ENCODE measurements at places on chromosomes 4 and X.
A peak's percentile ranks its signal among the peaks of the same experiment; 100 is the strongest.

DNA sequence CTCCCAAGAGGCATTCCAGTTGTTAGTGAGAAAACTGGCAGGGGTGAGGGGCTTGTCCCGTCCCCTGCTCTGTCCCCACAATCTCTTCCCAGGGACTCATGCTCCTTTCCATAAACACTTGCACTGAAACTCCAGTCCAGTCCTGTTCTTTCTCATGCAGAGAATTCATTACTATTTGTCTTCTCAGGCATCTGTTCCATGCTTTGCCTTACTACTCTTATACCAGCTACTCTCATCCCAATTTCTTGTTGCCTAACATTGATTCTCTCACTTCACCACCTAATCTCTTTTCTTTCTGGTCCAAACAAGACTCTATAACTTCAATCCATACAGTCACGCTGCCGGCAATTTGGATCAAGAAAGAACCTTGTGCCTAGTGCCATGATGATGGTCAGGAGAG is 97.1 kb upstream of the VEGFC start:
- DNase-seq, result no peak

DNA sequence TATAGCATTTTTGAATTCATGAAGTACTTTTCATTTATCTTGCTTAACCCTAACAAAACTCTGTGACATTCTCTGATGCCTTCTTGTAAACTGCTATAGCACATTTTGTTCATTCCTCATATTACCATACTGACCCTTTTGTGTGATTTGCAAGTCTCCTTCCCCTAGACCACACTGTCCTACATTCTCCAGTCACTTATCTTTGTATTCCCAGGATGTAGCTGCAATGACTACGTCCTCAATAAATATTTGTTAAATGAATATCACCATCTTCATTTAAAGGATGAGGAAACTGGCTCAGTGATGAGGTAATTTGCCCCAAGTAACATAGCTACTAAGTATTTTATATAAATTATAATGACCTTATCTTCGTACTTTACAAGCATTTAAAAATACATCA is 11.9 kb downstream of the HUWE1 start:
- DNase-seq, result no peak

DNA sequence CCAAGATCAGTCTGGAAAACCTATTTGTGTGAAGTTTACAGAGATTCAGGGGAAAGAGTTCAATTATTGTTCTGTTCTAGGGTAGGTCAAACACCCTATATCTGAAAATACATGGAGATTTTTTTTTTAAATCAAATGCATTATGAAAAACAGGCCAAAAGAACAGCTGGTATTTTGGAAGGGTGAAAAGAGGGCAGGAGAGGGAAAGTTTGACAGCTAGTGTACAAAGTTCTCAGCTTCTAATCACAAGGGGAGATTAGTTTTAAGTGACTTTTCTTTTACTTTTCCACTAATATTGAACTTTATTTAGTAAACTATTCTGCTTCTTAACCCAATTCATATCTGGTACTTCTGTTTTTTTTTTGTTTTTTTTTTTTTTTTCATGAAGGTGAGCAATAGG is 66.2 kb upstream of the GRID2 start:
- no peak for DNase-seq

DNA sequence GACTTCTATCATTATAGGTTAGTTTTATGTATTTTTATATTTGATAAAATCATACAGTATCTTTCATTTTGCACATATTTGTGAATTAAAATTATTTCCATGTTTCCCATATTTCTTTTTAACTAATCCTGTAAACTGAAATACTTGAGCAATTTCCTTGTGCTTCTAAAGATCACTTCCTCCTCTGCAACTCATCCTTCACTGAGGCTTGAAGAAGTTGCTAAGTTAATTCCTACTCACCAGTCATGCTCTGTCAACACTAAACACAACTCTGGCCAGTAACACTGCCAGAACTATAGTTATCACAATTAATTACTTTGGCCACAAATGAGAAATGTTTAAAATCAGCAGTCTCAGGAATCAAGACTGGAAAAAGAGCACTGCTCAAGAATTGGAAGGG is 6.7 kb downstream of the SPATA4 start:
- no peak for DNase-seq

- no peak for DNase-seq
Observed at GRCh38 chr4:127217586-127218229, 415.0 kb upstream of the INTU start.

DNA sequence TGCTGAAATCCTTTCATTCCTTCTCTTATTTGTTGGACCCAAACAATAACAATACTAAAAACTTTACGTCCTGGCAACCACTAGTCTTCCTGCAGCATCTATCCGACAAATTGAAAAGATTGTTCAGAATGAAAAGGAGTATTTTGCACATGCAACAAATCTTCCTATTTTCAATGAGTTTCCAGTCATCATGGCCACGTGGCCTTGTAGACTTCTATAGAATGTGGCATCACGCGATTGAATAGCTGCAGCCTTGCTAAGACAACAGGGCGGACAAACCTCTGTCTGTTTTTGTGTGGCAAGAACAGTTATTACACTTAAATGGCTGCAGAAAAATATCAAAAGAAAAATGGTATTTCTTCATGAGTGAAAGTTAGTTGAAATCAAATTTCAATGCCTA is 297.9 kb upstream of the LCORL start:
- no peak for DNase-seq

DNA sequence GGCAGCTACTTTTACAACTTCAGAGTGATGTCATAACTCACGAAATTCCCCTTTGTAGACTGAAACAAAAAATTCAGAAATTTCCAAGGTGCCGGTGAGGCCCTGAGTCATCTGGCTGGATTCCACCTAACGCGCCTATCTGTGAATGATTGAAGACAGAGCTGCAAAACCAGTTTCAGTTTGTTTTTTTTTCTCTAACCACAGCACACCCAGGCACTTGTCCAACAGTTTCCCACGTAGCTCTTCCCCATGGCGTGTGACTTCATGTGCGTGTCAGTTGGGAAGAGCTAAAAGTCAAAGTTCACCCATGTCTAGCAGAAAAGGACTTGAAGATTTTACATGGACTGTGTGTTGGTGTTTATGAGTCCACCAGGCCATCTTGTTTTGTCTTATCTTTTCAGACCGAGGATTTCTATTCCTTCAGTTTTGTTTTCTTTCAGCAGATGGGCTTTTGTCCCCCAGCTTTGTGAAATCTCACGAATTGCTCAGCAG is 16.4 kb downstream of the TCEANC start:
- peak; percentile 52 for DNase-seq

GRCh38 chr4:96052827-96053226 is 212.9 kb downstream of the PDHA2 start:
- DNase-seq, result no peak

DNA sequence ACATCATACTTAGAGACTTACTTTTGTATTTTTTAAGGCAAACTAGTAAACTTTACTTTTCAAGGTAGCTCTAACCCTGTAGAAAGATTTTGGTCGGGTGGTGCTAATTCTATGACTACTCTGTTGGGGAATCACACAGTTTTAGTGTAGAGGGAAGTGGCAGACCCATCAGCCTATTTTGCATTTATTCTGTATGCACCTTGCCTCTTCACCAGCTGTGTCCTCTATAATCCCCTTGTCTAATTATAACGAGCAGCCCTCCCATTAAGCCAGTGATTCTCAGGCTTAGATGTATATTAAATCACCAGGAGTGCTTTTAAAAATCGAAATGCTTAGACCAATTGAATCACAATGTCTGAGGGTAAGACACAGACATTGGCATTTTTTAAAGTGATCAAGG is 78.1 kb downstream of the GALNT7 start:
- DNase-seq, result no peak

- no peak for DNase-seq
Observed at GRCh38 chr4:63728480-63729177, 680.6 kb downstream of the TECRL start.

- DNase-seq, result no peak
Observed at GRCh38 chr4:144204431-144204830, 63.9 kb upstream of the GYPA start.

DNA sequence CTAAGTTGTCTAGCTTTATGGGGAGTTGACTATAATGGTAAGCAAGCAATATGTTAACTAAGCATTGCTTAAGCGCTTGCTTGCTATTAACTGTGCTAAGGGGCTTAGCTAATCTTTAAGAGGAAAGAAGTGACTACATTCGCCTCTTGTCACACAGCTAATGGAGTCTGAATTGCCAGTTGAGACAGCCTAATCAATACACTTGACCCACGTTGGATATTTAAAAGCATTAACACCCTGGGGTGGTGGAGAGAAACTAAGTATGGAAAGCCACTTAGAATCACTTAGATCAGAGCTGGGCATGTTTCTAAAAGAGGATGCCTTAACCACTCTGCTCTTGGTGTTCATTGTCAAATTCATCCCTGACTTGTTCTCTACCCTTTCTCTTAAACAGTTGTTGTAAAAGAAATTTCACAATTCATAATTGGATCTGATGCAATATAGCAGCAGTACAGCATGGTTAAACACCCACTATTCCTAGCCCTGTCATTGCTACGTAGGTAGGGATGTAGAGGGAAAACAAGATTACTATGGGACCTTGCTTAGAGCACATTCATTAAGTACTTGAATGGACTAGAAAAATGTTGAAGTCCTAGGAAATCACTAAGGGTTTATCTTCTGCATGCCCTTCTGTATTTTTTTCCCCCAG is 3.5 kb downstream of the ZAR1 start:
- DNase-seq, result no peak

DNA sequence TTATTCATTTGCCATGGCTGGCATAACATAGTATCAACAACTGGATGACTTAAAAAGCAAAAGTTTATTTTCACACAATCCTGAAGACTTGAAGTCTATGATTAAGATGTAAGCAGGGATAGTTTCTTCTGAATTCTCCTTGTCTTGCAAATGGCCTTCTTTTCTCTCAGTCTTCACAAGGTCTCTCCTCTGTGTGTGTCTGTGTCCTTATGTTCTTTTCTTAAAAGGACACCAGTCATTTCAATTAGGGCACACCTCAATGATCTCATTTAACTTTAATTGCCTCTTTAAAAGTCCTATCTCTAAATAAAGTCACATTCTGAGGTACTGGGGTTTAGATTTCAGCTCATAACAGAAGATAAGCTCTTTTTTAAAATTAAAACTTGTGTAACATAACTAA is 399.7 kb downstream of the PABPC4L start:
- DNase-seq, result no peak

DNA sequence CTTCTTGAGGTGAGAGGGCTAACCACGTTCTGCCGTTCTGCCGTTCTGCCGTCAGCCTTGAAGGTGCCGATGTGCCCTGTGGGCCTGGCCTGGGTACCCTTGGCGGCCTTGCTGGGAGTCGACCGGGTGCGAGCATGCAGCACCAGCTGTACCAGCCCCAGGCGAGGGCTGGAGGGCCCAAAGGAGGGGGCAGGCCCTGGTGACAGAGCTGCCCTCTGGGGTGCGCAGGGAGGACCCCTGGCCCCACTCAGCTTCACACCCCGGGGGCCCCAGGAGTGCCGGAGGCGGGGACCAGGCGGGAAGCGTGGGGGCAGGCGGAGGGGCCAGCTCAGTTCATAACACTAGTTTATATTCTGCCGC is 22.1 kb downstream of the UVSSA start:
- DNase-seq, result no peak

GRCh38 chr4:154566639-154567204 is 3.9 kb downstream of the FGB start:
- DNase-seq, result no peak

DNA sequence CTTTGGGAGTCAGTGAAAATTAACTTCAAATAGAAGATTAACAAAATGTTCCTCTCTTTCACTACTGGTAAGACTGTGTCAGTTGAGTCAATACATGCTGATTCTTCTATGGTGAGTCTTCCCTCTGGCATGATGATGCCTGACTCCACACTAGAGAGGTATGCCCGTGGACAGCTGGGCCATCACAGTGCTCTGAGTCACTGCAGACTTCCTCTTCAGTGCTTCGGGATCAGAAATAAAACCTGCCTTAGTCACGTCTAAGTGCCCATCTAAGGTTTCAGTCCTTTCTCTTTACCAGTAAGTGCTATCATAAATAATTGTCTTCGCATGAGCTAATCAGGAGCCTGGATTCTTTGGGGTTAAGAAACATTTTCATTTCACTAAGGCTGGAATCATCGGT is 1.6 kb upstream of the ASB5 start:
- no peak for DNase-seq

GRCh38 chr4:82038936-82039335 is 334.9 kb downstream of the HNRNPD start:
- no peak for DNase-seq

- DNase-seq, result no peak
Observed at GRCh38 chr4:108219998-108220397, 51.3 kb upstream of the LEF1 start.

GRCh38 chr4:120844528-120844921 is 78.0 kb downstream of the PRDM5 start:
- peak; percentile 29 for DNase-seq

All from T-helper 2 cell treated with Interferon-gamma antibody and Interleukin-4, amounts not matched to agents 5 μg/mL and 100 μg/mL, for 36 hours (primary cell).